ENCODE measurements at places on chromosomes 16 and 17. TPM values are rescaled to one million over a fixed set of nuclear protein-coding genes. Genes with fewer than 3 reads are reported as not detected.

Gene ANKS4B
- not detected for total RNA-seq

Gene RFWD3
- total RNA-seq = 55.6 TPM

Gene ZNF688
- total RNA-seq = 17.1 TPM

Gene TEX2
- total RNA-seq = 15.8 TPM
